ENCODE measurements at places on chromosomes 5 and 9.

DNA sequence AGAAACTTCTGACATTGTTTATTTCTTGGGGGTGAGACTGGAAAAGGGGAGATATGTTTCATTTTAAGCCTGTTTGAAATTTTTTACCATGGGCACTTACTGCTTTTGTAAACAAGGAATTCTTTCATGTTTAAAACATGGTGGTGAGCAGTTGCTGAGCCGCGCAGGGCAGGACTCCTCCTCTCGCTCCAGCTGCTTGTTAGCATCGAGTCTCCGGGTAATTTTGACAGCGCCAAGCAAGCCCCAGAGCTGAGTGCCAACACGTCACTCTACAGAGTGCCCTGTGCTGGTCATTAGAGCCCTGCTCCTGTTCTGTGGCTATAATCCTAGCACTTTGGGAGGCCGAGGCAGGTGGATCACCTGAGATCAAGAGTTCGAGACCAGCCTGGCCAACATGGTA lies 116.5 kb upstream of the MSX2 start:
- no peak for DNase-seq

DNA sequence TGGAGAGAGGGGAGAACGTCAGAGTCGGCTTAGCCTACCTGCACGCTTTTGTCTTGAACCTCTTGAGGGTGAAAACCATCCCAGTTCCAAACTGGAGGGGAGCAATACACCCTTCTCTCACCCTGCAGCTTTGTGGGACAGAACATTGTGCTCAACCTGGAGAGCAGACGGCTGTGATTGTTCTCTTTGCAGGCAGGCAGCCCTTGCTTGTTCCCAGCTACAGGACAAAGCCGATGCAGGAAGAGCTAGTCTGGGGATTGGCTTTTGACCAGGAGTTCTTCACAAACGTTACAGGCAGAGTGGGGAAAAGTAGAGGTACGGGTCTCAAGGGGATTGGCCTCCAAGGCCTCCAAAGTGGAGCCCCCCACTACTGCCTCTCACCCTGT lies 33.9 kb upstream of the ARHGAP26 start:
- no peak for DNase-seq

DNA sequence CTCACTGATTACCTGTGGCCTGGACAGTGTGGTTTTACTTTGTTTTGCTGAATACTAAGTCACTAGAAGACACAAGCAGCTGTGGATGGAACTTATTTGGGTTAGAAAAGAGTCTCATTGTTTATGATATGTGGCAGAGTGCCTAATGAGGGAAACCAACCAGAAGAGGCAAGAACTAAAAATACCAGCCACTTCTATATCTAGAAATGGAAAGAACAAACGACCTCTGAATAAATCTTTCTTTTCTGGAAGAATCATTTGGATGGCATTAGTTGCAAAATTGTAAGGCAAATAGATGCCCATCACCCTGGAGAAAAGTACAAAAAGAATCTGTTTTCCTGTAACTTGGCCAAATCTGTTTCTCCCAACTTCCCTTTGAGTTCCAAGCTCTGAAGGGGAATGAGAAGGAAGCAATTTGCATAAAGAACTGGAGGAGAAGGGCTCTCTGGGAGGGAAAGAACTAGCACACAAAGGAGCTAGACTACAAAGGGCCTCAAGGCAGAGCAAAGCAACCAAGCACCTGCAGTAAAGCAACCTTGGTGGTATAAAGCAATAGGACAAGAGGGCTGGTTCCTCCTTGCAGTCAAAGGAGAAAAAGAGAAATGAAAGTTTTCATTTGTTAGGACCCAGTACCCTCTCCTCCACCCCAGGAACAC lies 455.4 kb downstream of the CAAP1 start:
- DNase-seq, result no peak

- no peak for DNase-seq
Measured at GRCh38 chr5:133336121-133336968, 276.0 kb downstream of the FSTL4 start.

DNA sequence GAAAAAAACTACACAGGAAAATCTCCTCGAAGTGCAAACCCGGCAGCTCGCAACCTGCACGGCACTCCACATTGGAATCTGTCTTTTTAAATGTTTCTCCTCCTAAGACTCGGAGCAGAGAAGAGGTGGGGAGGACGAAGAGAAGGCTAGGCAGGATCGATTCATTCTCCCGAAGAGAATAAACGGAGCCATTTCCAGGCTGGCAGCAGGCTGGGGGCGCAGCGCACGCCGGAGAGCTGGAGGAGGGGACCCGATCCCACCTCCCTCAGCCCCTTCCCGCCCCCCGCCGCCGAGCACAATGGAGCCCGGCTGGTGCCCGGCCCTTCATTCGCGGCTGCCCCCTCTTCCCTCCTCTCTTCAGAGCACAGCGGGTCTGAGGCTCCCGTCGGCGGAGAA lies 628 bp downstream of the HOMER1 start:
- DNase-seq, result no peak

- DNase-seq, result no peak
Measured at GRCh38 chr5:105150323-105150722, 1587.7 kb upstream of the NUDT12 start.

DNA sequence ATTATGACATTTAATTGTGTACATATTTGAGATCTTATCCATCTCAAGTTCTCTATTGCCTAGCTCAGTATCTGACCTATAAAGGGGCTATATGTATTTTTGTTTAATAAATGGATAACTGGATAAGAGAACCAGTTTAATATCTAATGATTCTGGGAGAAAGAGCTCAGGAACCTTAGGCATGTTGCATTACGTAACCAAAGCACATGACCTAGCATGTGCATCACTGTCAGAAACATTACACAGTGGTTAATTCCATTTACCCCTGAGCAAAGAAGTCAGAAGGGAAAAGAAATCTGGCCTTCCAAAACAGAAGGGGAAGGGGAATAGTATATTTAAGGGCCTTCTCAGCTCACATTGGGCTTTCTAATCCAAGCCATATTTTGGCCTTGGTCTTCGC lies 12.3 kb downstream of the PAPPA start:
- DNase-seq, result no peak
